GM12878 (cell line): ENCODE measurements at places on chromosomes 4 and X. TPM values are rescaled to one million over a fixed set of nuclear protein-coding genes. Genes with fewer than 3 reads are reported as not detected.

GRCh38 chrX:97672608-97673007 is 788.9 kb downstream of the RPA4 start:
- DNase-seq = no peak

DNA sequence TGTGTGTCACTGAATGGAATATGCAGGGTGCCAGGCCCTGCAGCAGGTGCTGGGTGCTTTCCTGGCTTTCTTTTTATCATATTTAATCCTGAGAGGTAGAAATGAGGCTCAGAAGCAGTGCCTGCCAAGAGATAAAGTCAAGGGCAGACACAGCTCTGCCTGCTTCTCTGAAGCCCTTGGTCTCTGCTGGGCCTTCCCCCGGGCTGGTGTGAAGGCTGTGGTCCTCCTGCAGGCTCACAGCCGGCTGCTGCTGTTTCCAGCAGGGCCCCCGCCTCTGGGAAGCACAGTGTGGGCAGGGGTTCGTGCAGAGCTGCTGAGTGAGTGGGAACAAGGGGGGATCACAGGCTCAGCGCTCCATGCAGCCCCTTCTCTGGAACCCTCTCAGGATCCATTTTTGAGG is 49.6 kb downstream of the TBC1D14 start:
- no peak for DNase-seq

GRCh38 chr4:153222707-153223426 is 18.6 kb downstream of the TRIM2 start:
- no peak for DNase-seq

DNA sequence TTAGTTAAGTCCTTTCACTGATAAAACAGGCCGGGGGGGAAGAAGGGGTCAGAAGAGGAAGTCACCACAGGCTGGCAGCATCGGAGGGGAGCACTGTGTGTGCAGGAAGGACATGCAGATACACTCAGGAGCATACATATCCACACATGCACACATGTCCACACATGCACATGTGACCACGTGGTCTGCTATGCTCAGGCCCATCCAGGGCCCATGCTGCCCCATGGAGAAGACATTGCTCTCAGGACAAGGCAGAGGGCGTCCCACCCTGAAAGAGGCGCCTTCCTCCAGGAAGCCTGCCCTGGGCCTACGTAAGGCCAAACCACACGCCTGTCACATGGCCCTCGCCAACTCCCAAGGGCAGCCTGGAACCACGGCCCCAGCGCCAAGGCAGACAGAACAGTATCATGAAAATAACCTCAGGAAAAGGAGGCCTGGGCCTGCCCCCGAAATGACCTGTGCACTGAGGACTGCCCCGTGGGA is 15.8 kb downstream of the WDR1 start:
- no peak for DNase-seq

GRCh38 chrX:148441387-148441786 is 59.0 kb upstream of the AFF2 start:
- no peak for DNase-seq

DNA sequence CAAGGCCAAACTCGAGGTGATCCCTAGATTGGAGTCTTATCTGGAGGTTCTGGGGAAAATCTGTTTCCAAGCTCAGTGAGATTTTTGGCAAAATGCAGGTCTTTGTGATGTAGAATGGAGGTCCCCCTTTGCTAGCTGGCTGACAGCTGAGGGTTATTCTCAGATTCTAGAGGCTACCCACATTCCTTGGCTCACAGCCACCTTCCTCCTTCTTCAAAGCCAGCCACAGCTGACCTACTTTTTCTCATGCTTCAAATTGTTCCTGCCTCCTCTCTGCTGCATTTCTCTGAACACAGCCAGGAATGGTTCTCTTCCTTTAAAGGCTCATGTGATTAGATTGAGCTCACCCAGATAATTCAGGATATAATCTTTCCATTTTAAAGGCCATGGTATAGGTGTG is 86.9 kb downstream of the VCX3A start:
- no peak for DNase-seq

DNA sequence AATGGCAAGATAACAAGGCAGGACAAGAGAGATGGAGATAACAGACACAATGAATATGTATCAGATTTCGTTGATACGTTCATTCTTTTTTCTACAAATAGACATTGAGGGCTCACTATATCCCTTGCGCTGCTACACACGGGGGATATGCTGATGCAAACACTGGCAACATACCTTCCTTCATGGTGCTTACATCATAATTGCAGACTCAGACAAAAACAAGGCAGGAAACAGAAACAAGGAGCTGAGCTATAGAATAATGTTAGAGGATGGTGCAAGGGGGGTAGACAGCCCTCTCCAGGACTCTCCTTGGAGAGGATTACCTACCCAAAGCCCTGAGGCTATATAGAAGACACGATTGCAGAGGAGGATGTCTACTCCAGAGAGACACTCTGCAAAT is 1069.5 kb downstream of the DMD start:
- DNase-seq = no peak

The EDA gene
- total RNA-seq = not detected in 2 replicates

The SERTM2 gene
- not detected in 2 replicates for total RNA-seq
